Stimulated activated CD4-positive, alpha-beta T cell treated with anti-CD3 and anti-CD28 coated beads, Interleukin-4, amount 100 ng/mL, for 24 hours (primary cell): ENCODE measurements at places on chromosomes 7 and 10.

DNA sequence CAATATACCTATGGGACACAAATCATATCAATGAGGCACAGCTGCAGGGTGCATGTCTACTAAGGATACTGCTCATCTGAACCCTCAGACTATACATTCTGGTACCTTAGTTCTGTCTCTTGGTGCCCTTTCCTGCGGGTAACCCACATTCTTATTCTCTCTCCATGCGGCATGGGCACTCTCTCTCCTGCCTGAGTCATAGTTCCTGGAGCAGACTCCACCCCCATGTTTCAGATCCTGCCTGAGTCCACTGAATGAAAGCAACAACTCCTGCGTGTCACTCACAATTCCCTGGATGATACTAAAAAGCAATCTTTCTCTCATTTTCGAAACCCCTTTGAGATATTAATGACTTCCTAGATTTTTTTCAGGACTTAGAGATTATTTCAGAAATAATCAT, 653.1 kb upstream of the C7orf33 start:
- no peak for DNase-seq

DNA sequence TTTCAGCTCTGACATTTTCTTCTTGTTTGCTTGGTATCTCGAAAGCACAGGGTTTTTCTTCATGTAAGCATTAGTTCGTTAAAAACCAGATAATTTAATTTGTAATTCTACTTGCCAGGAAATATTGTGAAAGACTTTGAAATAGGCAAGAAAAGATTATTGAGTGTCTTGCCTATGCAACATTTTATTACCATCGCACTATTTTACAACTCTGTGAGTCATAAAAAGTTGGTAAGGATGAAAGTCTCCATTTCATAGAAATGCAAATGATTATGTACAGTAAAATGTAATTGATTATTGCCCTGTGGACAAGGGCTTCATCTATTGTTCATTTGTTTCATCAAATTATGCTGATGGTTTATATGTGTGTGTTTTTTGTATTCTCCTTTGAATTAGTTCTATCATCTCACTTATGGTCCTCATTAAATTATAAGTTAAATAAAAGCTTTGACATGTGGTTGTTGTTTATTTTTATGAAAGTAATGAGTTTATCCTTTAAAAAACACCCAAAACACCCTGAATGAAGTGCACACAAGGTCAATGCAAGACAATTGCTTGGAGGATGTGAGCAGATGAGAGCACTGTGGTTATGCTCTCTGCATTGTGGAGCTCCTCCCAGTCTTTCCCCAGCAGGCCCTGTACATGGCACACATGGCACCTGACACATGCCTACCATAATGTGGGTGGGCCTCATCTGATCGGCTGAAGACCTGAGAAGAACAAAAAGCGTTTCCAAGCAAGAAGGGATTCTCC, 230.8 kb downstream of the CXCL12 start:
- DNase-seq = no peak

DNA sequence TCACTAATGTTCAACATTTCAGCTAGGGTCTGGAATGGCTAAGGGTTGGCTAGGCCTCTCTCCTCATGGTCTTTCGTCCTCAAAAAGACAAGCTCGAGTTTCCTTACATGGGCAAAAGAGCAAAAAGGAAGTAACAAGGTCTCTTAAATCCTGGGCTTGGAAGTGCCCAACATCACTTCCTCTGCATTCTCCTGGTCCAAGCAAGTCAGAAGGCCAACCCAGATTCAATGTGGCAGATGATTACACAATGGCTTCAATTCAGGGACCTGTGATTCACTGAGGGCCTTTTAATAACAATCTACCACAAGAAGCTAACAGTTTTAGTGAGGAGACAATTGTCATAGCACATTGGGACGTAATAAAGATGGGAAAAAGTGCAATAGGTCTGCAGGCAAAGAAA, 4.4 kb upstream of the NUP205 start:
- no peak for DNase-seq

GRCh38 chr10:3570131-3570729, 214.8 kb downstream of the KLF6 start:
- DNase-seq = no peak

GRCh38 chr7:23284871-23285270, 14.3 kb upstream of the MALSU1 start:
- no peak for DNase-seq

DNA sequence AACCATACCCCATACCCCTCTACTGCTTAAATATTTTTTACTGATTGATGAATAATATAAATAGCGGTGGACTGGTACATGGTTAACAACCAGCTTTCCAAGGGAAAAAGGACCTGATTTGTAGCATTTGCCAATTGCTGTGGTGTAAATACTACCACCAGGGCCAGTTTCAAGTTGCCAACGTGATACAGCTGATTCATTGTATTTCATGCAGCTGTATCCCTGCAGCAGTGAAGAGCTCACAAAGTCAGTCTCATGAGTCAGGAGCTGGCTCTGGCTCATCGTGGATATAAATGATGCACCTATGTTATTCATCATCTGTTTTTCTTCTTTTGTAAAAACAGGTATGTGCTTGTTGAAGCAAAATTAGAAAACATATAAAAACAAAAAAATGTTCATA, 15.2 kb downstream of the CALML5 start:
- no peak for DNase-seq

GRCh38 chr10:60044971-60045370, 138.6 kb upstream of the CCDC6 start:
- no peak for DNase-seq

GRCh38 chr10:26685441-26685840, 12.1 kb upstream of the PDSS1 start:
- no peak for DNase-seq
